T-helper 17 cell (primary cell): ENCODE measurements at places on chromosomes 12 and 14. TPM values are rescaled to one million over a fixed set of nuclear protein-coding genes. Genes with fewer than 3 reads are reported as not detected.

The EIF2S3B gene
- total RNA-seq: 0.45 TPM

The TAS2R8 gene
- not detected for total RNA-seq

The TMCC3 gene
- 2.9 TPM for total RNA-seq

GRCh38 chr14:74922752-74923401 is at the start of gene RPS6KL1:
Gene RPS6KL1, minus strand, starts transcription at chr14:74923260. Its CDS starts 1,719 bp downstream, at chr14:74921541.
- peaks cover 30% of the 10 kb centered on the region for H3K27me3 ChIP-seq
- peak; percentile 44 for DNase-seq
- H3K27ac ChIP-seq: no peak within 1 kb of the TSS
- peak within 1 kb of the TSS; percentile 49 for H3K4me3 ChIP-seq
- peaks cover 3% of the 10 kb centered on the region for H3K36me3 ChIP-seq

DNA sequence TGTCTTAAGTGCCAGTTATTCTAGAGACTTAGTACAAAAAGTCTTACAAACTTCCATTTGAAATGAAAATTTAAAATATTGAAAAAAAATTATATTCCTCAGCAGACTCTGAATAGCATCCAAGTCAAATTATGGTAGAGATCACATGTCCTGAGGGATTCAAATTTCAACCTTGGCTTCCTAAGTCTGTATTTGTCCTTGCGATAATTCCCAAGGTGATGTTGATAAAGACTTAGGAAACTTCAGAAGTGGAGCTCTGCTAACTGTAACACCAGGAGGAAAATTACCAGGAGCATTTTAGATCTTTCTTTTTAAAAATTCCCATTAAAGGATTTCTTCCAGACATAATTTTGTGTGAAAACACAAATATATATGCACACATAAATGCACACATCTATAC is 178.3 kb downstream of the IPO8 start:
- no peak for DNase-seq
- no peaks in the 10 kb centered on the region for H3K36me3 ChIP-seq
- no peaks in the 10 kb centered on the region for H3K4me1 ChIP-seq
- no peak overlapping the region for H3K27ac ChIP-seq
